ENCODE measurements at places on chromosomes 12 and 14.

- H3K36me3 ChIP-seq: no peaks in the 10 kb centered on the region
- H3K4me1 ChIP-seq: peaks cover 4% of the 10 kb centered on the region
- H3K27me3 ChIP-seq: no peaks in the 10 kb centered on the region
- no peak overlapping the region for H3K4me3 ChIP-seq
- peak; percentile 32 for DNase-seq
Observed at GRCh38 chr14:55327179-55327578, 56.0 kb downstream of the FBXO34 start.

- H3K27ac ChIP-seq: no peak overlapping the region
- H3K27me3 ChIP-seq: no peaks in the 10 kb centered on the region
- H3K4me3 ChIP-seq: no peak overlapping the region
- peaks cover 74% of the 10 kb centered on the region for H3K36me3 ChIP-seq
- DNase-seq: no peak
Observed at GRCh38 chr12:118034429-118035189, 18.1 kb downstream of the RFC5 start.

- H3K36me3 ChIP-seq: peaks cover 51% of the 10 kb centered on the region
- DNase-seq: no peak
- no peak overlapping the region for H3K27ac ChIP-seq
Observed at GRCh38 chr12:123395236-123395635, 11.3 kb downstream of the KMT5A start.

- no peak for DNase-seq
- no peak overlapping the region for H3K4me3 ChIP-seq
- H3K4me1 ChIP-seq: no peaks in the 10 kb centered on the region
- no peak overlapping the region for H3K27ac ChIP-seq
- H3K27me3 ChIP-seq: no peaks in the 10 kb centered on the region
Observed at GRCh38 chr14:43105305-43105704, 1401.8 kb downstream of the FSCB start.

DNA sequence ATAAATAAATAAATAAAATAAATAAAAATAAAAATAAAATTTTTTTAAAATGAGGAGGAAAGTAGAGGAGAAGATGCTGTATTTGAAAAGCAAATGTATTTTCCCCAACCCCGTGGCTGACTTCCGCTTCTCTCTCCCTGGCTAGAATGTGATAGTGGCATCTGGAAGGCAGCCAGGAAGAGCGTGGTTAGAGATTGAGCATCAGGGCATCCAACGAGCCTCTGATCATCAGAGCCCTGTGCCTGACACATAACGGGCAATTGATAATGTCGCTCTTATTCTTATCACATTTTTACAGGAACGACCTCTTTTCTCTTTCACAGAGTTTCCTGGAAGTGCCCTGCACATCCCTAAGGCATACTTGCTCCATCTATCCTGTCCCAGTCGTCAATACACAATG, 496.9 kb upstream of the TMEM132C start:
- DNase-seq: no peak
- no peak overlapping the region for H3K27ac ChIP-seq
- no peaks in the 10 kb centered on the region for H3K36me3 ChIP-seq
- H3K4me1 ChIP-seq: no peaks in the 10 kb centered on the region
- no peaks in the 10 kb centered on the region for H3K27me3 ChIP-seq
- H3K4me3 ChIP-seq: no peak overlapping the region

- no peak overlapping the region for H3K4me3 ChIP-seq
- H3K4me1 ChIP-seq: no peaks in the 10 kb centered on the region
- DNase-seq: no peak
- H3K27ac ChIP-seq: no peak overlapping the region
Observed at GRCh38 chr12:113816866-113817265, 149.3 kb downstream of the RBM19 start.

GRCh38 chr14:105167303-105168092, 1.1 kb downstream of the JAG2 start:
- peaks cover 23% of the 10 kb centered on the region for H3K4me1 ChIP-seq
- DNase-seq: peak; percentile 38
- H3K27ac ChIP-seq: no peak overlapping the region
- no peaks in the 10 kb centered on the region for H3K36me3 ChIP-seq
- no peak overlapping the region for H3K4me3 ChIP-seq

DNA sequence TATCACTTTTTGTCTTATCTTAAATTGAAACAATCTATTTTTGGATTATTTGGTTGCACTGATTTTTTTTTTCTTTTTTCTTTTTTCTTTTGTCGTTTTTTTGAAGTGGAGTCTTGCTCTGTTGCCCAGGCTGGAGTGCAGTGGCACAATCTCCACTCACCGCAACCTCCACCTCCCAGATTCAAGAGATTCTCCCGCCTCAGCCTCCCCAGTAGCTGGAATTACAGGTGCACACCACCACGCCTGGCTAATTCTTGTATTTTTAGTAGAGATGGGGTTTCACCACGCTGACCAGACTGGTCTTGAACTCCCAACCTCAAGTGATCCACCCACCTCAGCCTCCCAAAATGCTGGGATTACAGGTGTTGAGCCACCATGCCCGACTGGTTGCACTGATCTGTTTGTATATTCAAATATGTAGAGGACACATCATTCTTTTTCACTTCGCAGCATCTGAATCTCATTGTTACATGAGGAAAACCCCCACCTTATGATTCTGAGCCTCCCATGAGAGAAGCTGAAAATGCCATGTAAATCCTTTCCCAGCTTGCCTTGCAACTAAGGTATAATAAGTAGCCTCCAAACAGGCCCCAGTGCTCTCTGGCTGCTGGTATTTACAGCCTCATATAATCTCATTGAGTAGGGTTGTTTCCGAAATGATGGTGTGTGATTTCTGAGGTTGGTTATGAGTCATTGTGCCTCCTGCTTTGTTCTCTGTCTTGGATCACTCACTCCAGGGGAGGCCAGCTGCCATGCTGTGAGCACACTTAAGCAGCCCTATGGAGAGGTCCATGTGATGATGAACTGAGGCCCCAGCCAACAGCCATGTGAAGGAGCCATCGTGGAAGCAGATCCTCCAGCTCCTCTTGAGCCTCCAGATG, 5.2 kb upstream of the HSP90B1 start:
- no peaks in the 10 kb centered on the region for H3K36me3 ChIP-seq
- H3K4me1 ChIP-seq: peaks cover 15% of the 10 kb centered on the region
- H3K27me3 ChIP-seq: no peaks in the 10 kb centered on the region
- DNase-seq: peak; percentile 48

- no peak for DNase-seq
- H3K27ac ChIP-seq: no peak overlapping the region
- no peaks in the 10 kb centered on the region for H3K36me3 ChIP-seq
- no peaks in the 10 kb centered on the region for H3K4me1 ChIP-seq
- no peaks in the 10 kb centered on the region for H3K27me3 ChIP-seq
- no peak overlapping the region for H3K4me3 ChIP-seq
Observed at GRCh38 chr12:85782711-85783110, 53.5 kb downstream of the RASSF9 start.

DNA sequence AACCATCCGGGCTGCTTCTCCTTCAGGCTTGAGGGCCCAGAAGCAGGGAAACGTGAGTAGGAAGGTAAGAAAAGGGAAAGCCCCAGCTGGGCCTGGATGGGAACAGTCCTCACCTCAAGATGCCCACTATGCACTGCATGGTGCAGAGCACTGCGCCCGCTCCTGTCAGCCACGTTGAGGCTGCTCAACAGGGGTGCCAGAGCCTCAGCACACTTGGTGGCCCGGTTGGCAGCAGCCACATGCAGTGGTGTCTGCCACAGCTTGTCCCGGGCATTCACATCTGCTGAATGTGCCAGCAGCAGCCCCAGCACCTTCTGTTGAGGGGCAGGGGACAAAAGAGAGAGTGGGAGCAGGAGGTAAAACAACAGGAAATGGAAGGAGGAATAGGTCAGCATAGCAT, 2.5 kb downstream of the ANKRD52 start:
- no peaks in the 10 kb centered on the region for H3K27me3 ChIP-seq
- no peak overlapping the region for H3K27ac ChIP-seq
- no peak for DNase-seq
- no peak overlapping the region for H3K4me3 ChIP-seq

DNA sequence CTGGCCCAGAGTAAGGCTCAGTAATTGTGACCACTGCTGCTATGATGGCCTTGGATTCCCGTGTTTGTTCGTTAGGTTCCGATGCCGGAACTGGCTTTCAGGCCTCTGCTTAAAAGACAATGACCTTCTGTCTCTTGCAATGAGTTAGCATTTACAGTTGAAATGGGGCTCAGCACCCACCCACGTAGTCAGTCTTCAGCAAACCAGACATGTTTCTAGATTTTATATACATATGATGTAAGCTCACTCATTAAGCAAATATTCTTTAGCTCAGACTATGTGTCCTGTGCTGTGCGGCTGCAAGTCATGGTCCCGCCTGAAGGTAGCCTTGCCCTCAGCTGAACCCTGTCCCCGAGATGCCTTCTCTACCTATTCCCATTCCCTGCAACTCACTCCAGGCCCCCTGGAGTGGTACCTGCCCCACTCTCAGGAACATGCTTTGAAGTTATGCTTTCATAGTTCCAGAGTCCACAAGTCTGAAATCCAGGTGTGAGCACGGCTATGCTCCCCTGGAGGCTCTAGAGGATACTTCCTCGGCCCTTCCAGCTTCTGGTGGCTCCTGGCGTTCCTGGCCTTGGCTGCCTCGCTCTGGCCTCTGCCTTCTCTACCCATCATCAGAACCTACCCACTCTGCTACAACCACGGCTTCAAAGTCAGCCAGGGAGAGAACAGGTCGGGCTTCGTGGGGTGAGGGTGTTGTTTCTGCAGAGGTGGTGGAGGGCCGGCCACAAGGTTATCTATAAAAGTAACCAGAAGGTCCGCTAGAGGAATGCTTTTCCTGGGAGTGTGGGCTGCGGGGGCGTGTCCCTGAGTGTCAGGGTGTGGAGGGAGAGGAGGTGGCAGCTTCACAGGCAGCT, 157.8 kb downstream of the RBM19 start:
- H3K27ac ChIP-seq: no peak overlapping the region
- H3K4me1 ChIP-seq: no peaks in the 10 kb centered on the region
- H3K36me3 ChIP-seq: no peaks in the 10 kb centered on the region
- DNase-seq: no peak
- no peak overlapping the region for H3K4me3 ChIP-seq
- H3K27me3 ChIP-seq: no peaks in the 10 kb centered on the region

DNA sequence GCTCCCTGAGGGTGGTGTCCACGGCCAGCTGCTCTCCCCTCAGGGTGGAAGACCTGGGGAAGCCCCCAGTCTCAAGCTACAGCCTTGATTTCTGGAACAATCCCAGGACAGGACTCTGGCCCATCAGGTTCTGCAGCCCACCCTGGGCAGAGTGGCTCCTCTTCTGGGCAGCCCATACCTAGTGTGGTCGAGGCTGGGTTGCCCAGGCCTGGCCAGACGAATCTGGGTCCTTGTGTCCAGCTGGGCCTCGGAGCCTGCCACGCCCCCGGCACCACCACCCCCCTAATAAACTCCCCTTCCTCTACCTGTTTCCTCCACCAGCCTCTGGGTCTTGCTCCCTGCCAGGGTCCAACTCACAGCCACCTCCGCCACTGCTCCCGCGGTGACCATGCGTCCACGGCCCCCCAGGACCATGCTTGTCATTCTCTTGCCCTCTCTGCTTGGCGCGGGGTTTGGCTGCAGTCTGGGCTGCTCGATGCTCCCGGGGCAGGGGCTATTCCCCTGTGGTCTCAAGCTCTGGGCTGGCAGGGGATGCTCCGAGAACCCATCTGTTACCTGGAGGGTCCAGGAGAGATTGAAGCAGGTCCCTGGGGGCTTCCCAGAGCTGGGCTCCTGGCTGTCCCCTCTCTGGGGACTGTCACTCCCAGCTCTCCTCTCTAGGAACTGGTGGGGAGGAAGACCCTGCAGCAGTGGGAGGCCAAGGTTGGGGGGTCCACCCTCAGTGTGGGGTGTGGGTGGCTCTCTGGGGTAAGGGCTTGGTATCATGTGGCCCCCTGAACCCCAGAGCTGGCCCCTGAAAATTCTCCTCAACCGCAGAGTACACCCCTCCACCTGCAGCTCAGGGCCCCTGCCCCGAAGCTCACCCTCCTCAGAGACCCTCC, 8.7 kb upstream of the GPR132 start:
- peaks cover 64% of the 10 kb centered on the region for H3K4me1 ChIP-seq
- no peak for DNase-seq
- H3K27ac ChIP-seq: no peak overlapping the region
- H3K36me3 ChIP-seq: no peaks in the 10 kb centered on the region
- H3K4me3 ChIP-seq: no peak overlapping the region
- no peaks in the 10 kb centered on the region for H3K27me3 ChIP-seq
